ENCODE measurements at places on chromosomes 12 and 14. TPM values are rescaled to one million over a fixed set of nuclear protein-coding genes. Genes with fewer than 3 reads are reported as not detected.

SCNN1A gene
- not detected for total RNA-seq

MGP gene
- total RNA-seq = 402 TPM

CLEC4A gene
- 0.40 TPM for total RNA-seq

RDH11 gene
- 116 TPM for total RNA-seq

OR4K2 gene
- not detected for total RNA-seq

LRCOL1 gene
- not detected for total RNA-seq

ZCCHC8 gene
- total RNA-seq = 25.4 TPM

P2RX2 gene
- total RNA-seq = not detected

PTPRO gene
- 0.67 TPM for total RNA-seq

DUSP16 gene
- 15.1 TPM for total RNA-seq

CLEC4C gene
- not detected for total RNA-seq

LRIG3 gene
- 8.9 TPM for total RNA-seq

PAPLN gene
- not detected for total RNA-seq

CLEC2A gene
- total RNA-seq = not detected

FANCM gene
- 7.5 TPM for total RNA-seq

BDKRB1 gene
- not detected for total RNA-seq

KLHL33 gene
- total RNA-seq = not detected

KRT79 gene
- not detected for total RNA-seq

RNF31 gene
- 47.2 TPM for total RNA-seq

PNMA1 gene
- 5.3 TPM for total RNA-seq

Measured in SK-MEL-5 (cell line).